ENCODE measurements at places on chromosomes 3 and 15.

DNA sequence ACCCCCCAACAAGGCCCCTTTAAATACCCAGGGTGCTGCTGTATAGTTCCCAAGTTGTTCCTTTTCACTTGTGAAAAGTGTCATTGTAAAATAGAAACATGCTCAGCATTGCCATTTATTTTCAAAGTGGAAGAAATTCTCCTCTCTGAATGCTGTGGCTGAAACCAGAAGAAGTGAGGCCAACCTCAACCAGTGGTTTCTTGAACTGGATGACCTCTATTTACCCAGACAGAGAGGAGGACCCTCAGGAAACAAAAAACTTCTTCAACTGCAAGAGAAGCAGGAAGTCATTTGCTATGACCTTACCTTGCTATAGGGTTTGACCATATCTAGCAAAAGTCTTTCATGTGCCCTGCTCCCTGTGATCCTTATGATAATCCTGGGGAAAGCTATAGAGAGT is 209.7 kb upstream of the RARB start:
- no peak for DNase-seq

DNA sequence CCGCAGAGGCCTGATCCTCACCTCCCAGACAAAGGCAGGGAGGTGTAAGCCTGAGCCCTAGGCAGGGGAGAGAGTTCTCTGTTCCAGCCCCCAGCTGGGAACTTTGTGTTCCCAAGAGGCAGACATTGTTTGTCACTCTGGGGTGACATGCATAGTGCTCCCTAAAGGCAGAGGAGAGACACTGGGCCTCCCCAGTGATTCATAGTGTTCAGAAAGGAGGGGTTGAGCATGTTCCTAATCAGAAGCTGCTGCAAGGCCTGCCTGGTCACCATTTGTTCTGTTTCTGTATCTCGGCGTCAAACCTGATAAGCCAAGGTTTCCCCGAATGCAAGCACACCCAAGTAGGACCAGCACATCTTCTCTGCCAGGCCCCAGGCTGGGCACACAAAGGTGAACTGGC is 24.0 kb upstream of the SLC6A6 start:
- DNase-seq: no peak

DNA sequence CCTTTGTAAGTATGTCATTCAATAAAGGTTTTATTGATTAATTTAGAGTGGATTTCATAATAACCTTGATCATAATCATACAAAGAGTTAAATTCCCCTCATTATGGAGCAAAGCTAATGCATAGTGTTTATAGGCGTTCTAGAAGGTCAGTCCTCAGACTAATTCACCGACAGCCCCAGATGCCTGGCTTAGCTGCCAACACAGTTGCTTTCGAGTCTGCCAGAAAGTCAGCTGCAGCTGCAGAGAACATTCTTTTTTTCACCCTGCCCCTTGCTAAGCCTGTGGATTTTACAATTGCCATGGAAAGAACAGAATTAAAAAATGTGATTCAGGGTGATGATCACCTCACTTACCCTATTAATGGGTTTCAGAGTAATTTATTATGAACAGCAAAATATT is 21.2 kb downstream of the CADM2 start:
- DNase-seq: no peak

DNA sequence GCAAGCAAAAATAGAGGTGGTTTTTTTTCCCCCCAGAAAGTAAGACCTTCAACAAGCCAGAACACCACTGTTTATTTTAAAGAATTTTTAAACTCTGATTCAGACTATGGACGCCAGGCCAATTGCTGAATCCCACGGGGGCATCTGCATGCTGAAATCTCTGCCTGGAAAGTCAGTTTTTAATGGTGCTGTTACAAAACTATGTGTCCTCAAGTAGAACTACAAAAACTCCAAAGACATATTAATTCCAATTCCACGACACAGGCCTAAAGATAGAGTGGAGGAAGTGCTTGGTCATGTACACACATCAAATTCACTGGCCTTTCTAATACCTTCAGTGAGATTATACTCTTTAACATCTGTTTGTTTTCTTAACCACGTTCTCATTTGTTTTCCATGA is 490.5 kb upstream of the NR2F2 start:
- DNase-seq: peak; percentile 37

GRCh38 chr3:1214933-1215332 is 122.1 kb downstream of the CNTN6 start:
- no peak for DNase-seq

- no peak for DNase-seq
These were observed 187.1 kb upstream of the DNAJC19 start for GRCh38 chr3:181176601-181177000.

- no peak for DNase-seq
These were observed 66.5 kb upstream of the TBL1XR1 start for GRCh38 chr3:177263615-177264368.

DNA sequence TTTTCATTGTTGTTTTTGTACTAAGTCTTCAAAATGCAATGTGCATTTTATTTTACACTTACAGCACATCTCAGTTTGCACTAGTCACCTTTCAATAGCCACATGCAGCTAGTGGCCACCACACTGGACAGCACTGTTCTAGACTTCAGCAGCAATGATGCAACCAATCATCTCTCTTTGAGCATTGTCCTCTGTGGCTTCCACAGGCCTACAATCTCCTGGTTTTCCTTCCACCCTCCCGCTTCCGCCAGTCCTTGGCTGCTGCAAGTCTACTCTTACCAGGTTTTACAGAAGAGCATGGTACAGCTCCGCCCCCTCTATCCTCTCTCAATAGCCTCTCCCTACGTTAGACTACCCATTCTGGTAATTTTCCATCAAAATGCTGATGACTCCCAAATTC is 25.1 kb upstream of the FSIP1 start:
- no peak for DNase-seq

- DNase-seq: no peak
These were observed 131.6 kb downstream of the TUSC7 start for GRCh38 chr3:116841003-116841735.

DNA sequence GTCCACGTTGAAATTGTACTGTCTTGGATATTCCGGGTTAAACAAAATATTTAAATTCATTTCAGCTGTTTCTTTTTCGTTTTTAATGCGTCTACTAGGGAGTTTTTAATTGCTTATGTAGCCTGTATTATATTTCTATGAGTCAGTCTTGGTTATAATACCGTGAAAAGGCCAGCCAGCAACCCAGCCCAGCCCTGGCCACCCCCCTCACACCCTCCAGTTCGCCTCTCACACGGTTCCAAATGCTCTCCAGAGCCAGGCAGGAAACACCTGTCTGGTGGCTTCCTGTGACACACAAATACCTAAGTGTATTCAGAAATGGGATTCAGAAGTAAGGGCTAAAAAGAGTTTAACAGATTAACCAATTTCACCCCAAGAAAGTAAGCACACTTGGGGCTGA is 4.4 kb downstream of the SH3BP5 start:
- DNase-seq: peak; percentile 31

DNA sequence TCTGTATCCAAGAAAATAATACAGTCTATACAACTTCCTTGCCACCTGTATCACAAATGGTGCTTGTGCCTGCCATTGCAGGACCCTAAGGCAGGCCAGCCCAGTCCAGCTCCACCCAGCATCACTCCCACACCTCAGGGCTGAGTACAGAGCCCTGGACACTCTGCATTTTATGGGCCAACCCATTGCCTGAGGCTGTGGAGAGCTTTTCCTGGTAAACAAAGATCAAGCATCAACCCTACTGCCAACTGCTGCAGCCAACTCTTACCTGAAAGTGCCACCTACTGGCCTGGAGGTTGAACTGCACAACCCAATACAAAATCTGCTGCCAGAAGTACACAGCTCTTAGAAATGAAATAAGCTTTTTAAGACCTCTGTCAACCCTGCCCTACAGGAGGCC is 1082.2 kb downstream of the NAALADL2 start:
- no peak for DNase-seq

GRCh38 chr3:31680072-31680870 is 147.5 kb downstream of the STT3B start:
- no peak for DNase-seq

DNA sequence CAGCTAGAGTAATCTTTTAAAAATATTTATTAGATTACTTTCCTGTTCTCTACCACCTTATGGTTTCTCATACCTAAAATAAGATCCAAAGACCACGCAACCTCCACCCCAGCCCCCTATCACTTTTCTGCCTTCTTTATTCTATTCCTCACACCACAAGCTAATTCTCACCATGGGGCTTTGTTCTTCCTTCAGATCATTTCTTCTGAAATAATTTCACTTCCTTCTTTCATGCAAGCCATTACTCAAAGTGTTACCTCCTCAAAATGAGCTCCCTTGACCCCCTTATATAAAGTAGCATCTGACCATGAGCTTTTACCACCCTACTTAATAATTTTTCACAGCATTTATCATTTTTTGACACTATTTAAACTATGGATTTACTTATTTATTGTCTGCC is 233.2 kb upstream of the TMCO5A start:
- DNase-seq: no peak

- DNase-seq: no peak
These were observed 36.7 kb downstream of the MAP2K5 start for GRCh38 chr15:67579164-67579563.

DNA sequence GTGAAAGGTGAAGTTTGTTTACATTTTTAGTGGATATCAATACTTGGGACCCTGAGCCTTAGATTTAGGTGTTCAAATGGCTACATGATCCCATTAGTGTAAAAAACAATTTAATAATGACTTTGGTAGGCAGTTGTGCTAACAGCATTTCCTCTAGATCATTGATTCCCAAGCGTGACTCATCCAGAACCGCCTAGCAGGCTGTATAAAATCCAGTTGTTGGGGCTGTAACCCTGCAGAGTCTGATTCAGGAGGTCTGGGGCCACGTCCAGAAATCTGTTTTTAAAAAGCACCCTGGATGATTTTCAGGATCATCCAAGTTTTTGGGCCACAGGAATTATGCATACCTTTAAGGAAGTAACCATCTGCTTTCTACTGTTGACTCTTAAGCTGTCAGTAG is 156.4 kb downstream of the TP63 start:
- no peak for DNase-seq

DNA sequence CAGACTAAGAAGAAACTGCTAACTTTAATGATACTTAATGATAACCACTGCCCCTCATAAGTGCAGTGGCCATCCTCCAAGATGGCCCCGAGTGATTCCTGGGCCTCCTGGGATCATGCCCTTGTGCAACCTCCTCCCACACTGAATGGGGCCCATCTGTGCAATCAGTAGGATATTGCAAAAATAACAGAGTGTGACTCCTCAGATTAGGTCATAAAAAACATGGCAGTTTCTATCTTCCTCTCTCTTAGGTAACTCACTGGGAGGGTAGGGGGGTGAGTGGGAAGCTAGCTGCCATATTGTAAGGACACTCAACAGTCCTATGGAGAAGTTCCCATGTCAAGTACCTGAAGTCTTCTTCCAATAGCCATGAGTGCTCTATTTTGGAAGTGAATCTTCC is 173.0 kb downstream of the SHQ1 start:
- no peak for DNase-seq

DNA sequence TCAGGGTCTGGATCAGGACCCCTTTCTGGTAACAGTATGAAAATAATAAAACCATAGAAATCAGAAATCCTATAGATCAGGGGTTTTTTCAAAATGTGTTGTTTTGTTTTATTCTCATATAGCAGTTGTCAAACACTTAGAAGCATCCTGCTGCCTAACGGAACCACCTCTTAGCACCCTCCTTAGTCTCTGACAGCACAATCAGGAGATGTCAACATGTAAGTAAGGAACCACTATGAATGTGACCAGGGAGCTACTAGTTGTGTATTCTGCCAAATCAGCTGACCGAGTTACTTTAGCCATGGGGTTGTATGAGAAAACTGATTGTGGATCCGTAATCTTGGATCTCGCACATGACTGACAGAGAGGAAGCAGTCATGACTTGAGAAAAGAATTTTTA is 22.2 kb downstream of the CCDC39 start:
- no peak for DNase-seq

- no peak for DNase-seq
These were observed 44.5 kb downstream of the OXSM start for GRCh38 chr3:25834346-25834745.

Measured in mucosa of descending colon (tissue), 3 donors.